Fibroblast of skin of right biceps (primary cell): ENCODE measurements at places on chromosomes 1 and 21.

GRCh38 chr1:220121791-220122530 is 28.0 kb downstream of the IARS2 start:
- no peak for DNase-seq

DNA sequence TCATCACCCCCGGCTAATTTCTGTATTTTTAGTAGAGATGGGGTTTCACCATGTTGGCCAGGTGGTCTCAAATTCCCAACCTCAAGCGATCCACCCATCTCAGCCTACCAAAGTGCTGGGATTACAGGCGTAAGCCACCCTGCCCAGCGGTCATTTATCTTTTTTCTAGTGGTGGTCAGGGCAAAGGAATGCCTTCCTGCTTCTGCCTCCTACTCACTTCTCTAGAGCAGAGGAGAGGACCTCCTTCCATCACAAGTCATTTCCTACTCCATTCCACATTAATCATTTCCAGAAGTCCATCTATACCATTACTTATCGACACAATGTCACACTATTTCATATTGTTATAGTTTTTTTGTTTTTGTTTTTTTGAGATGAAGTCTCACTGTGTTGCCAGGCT is 13.3 kb downstream of the FBXO42 start:
- DNase-seq, result peak; percentile 31

- DNase-seq, result peak; percentile 28
These were observed 6.5 kb downstream of the DEGS1 start for GRCh38 chr1:224189561-224189960.

DNA sequence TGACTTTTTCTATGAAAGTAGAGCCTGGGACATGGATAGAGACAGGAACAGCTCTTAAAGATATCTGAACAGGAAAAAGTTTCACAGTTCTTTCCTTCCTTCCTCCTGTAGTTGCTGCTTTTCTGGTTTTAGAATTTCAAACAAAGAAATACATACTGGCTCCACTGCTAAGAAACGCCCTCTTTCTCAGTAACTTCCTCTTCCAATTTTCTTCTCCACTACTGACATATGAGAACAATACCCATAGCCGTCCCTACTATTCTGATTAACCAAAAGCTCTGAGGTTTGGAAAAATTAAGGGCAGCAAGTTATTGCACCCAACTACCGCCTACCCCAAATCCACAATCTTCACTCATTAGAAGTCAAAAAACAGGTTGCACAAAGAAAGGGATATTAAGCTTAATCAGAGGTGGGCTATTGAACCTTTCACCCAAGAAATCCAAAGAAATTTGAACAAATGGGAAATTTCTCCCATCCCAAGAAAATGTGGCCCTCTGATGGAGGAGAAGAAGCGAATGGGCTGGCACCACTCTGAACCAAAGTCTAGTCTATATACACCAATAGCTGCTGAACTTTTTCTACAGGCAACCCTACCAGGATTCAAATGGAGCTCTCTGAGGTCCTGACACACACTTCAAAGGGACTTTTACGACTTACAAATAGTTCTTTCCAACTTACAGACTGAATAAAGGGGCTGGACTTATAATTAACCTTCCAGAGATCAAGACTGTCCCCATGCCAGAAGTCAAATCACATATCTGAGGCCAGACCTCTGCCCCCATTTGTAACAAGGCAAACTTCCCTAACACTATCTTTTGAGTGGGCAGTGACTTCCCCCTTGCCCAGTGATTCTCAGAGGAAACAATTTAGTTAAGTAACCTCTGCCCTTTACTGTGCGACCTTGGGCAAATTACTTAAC is 1.7 kb downstream of the WASF2 start:
- no peak for DNase-seq

- no peak for DNase-seq
These were observed 1.4 kb downstream of the PI4KB start for GRCh38 chr1:151325646-151326429.

DNA sequence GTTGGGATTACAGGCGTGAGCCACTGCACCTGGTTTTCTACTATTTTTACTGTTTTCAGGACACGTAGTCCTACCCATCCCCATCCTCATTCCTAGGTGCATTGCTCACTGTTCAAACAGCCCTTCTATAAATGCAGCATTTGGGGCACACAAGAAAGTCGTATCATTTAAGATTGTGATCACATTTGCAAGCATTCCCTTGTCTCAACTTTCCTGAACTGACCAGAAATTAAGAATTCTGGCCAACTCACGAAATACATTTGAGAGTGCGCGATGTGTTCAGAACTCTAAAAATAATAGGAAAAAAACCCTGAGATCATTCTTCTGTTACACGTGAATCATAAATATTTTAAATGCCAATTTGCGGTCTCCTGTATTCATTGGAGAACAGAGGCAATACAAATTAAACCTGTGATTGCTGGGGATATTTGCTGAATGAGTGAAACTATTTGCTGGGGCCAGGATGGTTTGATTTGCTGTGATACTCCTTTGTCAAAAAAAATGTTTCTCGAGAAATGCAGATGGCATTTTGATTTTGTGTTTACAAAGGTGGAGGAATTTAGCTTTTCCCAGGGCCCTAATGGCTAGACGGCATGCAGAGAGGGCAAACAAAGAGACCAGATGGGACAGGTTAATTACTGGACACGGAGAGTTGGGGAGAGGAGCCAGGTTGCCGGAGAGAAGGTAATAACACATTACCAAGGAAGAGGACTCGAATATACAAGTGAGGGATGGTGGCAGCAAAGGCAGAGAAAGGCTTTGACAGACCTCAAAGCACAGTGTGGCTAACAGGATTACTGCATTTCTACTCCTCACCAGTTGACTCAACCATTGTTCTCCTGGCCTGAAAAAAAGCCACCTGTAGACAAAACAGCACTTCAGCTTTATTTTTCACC is 38.4 kb downstream of the STPG1 start:
- DNase-seq, result peak; percentile 61

DNA sequence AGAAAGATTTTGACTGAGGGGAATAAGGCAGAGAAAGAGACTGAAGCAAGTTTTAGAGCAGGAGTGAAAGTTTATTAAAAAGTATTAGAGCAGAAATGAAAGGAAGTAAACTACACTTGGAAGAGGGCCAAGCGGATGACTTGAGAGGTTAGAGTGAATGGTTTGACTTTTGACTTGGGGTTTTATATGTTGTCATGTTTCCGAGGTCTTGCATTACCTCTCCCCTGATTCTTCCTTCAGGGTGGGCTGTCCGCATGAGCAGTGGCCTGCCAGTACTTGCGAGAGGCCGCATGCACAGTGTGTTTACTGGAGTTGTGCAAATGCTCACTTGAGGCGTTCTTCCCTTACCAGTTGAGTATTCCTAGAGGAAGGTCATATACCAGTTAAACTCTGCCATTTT is 13.0 kb upstream of the DENND2D start:
- DNase-seq, result no peak

GRCh38 chr1:18743233-18743632 is 112.6 kb downstream of the PAX7 start:
- DNase-seq, result no peak

DNA sequence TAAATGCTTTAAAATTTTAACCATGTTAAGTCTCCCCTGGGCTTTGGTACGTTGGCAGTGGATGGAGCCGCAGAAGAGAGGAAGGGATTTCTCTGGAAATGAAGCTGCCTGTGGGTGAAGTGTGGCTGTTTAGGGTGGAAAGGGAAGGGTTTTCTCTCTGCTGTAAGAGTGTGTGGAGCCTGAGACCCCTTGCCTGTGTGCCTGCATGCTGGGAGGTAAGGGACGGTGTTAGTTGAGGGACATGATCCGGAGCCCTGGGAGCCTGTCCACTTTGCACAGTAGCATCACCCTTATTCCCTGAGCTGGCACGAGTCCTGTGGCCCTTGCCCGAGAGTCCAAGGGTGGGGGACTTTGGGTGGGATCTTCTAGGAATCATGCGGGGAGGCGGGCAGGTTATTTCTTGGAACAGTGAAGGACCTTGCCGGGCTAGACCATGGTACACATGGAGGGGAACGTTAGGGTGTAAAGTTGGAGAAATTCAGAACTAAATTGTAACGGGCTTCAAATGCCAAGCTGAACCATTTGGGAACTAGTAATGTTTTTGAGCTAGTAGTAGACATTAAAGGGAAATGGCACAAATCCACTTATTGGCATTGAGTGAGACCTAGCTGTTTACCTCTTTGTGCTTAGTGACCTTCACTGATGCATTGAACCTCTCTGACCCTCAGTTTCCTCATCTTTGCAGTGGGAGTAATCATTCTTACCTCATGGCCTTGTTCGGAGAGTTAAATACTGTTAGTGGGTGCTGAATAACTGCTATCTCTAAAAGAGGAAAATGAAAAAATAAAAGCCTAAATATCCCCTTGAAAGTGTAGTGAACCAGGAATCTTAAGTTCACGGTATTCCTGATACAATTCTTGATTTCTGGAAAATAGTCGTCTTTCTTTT is 3.5 kb downstream of the GALNT2 start:
- no peak for DNase-seq

DNA sequence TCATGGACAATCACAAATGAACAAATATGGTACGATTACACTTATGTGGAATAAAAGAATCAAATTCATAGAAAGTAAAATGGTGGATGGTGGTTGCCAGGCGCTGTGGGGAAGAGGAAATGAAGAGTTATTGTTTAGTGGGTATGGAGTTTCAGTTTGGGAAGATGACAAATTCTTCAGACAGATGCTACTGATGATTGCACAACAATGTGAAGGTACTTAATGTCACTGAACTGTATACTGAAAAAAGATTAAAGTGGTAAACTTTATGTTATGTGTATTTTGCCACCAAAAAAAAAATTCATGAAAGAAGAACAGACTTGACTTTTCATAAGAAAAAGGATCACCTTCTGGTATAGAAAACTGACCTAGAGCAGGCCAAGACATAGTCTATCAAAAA is 745.6 kb upstream of the CXADR start:
- DNase-seq, result no peak

DNA sequence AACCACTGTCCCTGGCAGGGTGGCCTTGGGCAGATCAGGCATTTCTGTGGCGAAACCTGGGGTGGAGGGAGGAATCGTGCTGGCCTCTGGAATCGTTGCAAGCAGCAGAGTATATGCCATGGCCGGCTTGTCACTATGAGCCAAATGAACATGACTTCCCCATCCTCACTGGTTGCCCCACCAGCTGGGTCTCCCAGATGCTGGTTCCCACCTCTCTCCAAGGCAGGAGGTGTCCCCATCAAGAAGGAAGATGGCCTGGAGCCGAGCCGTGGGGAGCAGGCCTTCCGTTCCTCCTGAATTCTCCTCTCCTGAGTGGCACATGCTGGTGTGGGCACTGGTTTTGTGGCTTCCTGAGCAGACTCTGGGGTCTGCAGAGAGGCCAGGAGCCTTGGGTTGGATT is 60.2 kb upstream of the ACTRT2 start:
- DNase-seq, result no peak

- peak; percentile 88 for DNase-seq
These were observed 121.2 kb downstream of the EPHB2 start for GRCh38 chr1:22831729-22832413.

GRCh38 chr1:48773133-48773532 is 3.6 kb downstream of the BEND5 start:
- no peak for DNase-seq

- no peak for DNase-seq
These were observed 187.2 kb downstream of the PCP4 start for GRCh38 chr21:40054403-40054802.

DNA sequence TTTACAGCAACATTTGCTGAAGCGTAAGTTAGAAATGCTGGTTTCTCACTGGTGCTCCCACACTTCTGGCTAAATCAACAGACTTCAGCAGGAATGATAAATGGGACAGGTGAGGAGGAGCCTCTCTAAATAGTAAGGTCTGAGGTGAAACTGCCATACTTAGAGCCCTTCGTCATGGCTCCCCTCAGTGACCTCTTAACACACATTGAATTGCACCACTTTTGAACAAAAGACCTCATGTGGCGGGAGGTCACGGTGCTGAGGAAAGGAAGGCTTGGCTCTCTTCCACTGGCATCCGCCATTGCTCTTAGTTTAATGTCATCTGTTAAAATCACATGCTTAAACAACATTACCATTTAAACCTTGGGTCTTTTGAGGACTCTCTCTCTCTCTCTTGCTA is 3.4 kb downstream of the MAP3K7CL start:
- DNase-seq, result no peak

GRCh38 chr1:42723511-42723910 is 16.5 kb downstream of the CLDN19 start:
- no peak for DNase-seq

GRCh38 chr1:171939740-171940139 is 98.4 kb downstream of the DNM3 start:
- DNase-seq, result no peak

DNA sequence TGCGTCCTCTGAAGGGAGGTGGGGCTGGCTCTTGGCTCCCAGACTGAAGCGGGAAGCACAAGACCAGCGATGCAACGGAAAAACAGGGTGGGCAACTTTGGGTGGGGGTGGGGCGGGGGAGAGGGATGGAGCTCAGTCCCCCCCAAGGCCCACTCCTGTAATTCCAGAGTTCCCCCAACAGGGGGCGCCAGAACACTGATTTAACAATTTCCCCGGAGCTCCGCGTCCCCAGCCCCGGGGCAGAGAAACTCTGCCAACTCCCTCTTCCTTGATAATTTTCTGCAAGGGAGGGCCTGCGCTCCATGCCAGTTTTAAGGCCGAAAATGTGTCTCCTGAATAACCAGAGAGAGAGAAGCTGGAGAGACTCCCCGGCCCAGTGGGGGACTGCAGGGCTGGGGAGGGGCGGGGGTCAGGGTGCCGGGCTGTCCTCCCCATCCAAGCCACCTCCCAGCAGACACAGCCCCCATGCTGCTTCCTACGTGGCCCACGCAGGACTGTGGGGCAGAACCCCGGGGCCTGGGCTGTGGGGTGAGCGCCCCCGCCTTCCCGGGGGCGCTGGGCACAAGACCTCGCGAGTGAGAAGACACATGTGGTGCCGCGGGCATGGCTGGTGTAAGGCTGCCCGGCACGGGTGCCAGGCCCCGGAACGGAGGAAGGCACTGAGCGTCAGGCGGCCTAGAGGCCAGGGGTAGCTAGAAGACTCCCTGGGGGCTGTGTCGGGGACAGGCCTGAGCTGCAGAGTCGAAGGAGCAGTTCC is 51.4 kb downstream of the KIF21B start:
- DNase-seq, result peak; percentile 58

DNA sequence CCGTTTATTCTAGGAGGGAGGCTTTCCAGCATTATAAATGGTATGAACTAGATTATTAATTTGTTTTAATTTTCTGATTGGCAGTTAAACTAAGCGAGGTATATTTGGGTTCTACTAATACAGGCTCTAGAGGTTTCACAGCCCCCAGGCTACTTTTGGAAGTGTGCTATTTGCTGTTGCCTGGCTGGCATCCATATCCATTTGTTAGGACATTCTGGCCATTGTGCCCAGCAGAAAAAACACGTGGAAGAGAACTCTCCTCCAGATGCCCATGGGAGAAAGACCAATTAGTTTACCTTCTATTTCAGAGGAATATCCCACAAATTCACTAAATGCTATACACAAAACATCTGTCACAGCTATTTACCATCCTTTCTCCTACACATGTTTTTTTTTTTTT is 29.3 kb downstream of the MACO1 start:
- no peak for DNase-seq

GRCh38 chr1:118650107-118650807 is 337.9 kb downstream of the TBX15 start:
- DNase-seq, result no peak
